ENCODE measurements at places on chromosomes 4 and X.

GRCh38 chrX:71995122-71995521 is 84.5 kb downstream of the NHSL2 start:
- no peak for DNase-seq

GRCh38 chr4:58961283-58961682 is 1851.1 kb upstream of the IGFBP7 start:
- no peak for DNase-seq

DNA sequence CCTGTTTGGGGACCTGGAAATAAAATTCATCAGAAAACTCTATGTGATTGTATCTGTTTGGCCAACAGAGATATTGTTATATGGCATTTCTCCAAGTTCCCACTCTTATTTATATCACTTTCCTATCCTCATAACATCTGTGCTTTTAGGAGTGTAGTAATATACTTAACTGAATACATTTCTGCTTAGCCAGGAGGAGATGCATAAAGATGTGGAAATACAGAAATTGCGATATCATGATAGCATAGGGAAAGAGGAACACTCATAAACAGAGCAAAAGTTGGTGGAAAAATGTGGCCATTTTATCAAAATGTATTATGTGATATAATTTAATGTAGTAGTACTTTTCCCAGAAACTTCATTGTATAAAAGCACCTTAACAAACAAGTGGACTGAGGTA is 46.1 kb upstream of the TSPAN7 start:
- DNase-seq, result no peak

- DNase-seq, result no peak
These were observed 899.2 kb downstream of the PDHA2 start for GRCh38 chr4:96739101-96739500.

DNA sequence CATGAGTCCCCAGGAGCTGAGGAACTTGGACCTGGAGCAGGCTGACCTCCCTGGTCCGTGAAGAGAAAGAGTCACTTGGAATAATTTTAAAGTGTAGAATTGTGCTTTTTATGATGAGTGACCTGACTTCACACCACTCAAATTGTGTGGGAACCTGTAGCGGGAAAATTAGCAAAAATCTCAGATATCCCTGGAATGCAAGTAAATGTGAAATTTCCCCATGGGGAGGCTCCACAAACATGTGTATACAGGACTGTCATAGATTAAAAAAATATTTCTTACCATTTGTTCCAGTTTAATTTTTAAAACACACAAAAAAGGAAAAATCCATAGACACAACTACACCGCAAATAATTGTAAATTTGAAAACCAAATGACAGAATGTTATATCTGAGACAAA is 1079.6 kb upstream of the PABPC4L start:
- DNase-seq, result no peak

All from stimulated activated CD8-positive, alpha-beta memory T cell treated with anti-CD3 and anti-CD28 coated beads, Interleukin-7, amount 100 ng/mL, for 48 hours (primary cell).